ENCODE measurements at places on chromosomes 5 and 9.

DNA sequence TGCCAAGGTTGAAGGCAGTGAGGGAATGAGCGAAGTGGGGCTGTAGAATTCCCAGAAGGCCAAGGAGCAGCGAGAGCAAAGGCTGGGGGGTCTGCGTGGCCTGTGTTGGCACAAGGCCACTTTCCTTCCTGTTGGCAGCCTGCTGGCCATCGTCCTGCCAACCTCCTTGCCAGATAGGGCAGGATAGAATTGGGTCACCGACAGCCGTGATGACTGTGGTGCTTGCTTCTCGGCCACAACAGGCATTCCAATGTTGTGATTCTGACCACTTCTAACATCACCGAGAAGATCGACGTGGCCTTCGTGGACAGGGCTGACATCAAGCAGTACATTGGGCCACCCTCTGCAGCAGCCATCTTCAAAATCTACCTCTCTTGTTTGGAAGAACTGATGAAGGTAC lies 18.9 kb downstream of the TRIP13 start:
- no peak for DNase-seq

- DNase-seq = no peak
Observed at GRCh38 chr5:118592229-118593002, 395.9 kb downstream of the DTWD2 start.

DNA sequence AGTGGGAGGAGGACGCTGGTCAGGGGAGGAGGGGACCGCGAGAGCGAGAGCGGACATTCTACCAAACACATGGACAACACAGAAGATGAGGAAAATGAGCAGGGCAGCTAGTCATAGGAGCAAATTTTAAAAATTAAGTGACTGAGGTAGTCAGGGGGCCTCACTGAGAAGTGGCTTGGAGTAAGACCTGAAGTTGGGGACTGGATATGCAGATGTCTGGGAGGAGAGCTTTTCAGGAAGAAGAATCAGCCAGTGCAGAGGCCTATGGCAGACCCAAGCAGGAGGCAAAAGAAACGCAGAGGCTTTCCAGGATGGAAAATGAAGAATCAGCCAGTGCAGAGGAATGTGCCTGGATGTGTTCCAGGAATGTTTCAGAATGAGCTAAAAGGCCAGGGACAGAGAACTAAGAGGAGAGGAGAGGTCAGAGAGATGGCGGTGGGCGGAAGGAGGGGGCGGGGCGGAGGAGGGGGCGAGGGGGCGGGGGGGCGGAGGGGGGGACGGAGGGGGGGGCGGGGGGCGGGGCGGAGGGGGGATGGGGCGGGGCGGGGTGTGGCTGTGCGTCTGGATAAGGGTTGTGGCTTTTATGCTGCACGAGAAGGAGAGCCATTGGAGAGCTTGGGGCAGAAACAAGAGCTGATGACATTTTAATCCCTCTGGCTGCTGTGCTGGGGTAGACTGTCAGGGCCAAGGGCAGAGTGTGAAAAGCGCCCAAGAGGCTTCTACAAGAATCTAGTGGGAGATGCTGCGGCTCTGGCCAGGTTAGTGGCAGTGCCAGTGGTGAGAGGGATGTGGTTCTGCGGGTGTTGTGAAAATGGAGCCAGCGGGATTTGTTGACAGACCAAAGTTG lies 129.6 kb downstream of the KCNIP1 start:
- no peak for DNase-seq

DNA sequence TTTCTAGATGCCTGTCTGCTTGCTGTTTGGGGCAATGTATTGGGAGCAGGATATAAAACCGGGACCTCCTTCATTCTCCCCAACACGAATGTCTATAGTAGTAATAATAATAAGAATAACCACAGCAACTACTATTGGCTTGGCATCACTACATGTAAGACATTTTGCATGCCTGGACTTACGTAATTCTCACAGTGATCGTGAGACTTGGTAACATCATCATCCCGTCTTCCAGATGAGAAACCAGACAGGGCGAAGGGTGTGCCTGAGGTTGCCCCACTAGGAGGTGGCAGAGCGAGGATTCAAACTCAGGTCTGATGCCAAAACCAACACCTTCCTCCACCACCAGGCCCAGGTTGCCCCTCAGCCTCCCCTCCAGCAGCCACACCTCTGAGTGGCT lies 185.1 kb downstream of the RGS3 start:
- DNase-seq = no peak

GRCh38 chr9:116877072-116877471 lies 190.0 kb downstream of the TRIM32 start:
- DNase-seq = no peak

- DNase-seq = no peak
Observed at GRCh38 chr5:55427157-55427556, 107.6 kb downstream of the PLPP1 start.

GRCh38 chr9:35690614-35691333 lies 1.0 kb upstream of the TPM2 start:
- peak; percentile 54 for DNase-seq

DNA sequence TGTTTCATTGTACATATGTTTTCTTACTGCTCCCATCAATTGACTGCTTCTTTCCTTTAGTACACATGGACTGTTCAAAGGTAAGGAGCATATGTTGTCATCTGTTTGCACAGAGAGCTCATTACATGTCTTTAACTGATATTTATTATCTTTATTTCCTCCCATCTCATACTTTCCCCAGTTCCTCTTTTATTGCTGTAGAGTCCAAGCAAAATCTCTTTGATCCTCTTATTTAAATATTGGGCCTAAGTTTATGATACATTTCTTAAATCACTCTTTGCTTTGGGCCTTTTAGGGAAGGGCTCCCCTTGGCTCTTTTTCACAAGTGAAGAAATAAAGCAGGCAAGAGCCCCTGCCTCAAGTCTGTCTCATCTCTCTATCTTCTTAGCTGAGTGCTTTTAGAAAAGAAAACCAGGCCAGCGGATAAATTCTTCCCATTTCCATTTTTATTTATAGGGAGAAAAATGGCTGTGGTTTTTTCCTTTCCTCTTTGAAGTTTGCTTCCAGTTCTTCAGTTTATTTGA lies 152.4 kb downstream of the DOCK2 start:
- DNase-seq = no peak

DNA sequence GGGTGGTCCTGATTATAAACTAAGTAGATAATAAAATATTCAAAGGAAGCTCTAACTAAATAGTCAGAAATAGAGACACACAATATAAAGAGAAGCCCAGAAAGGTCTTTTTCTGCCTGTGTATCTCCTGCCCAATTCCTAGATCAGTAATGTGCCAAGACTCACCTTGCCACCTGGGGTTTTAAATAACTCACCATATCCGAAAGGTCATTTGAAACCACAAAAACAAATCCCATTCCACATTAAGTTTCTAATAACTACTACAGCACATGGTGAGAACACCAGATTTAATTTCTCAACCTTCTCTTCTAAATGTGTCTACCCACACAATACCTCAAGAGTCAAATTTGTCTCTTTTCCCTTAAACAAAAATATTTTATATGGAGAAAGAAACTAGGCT lies 75.2 kb downstream of the ZNF608 start:
- no peak for DNase-seq

DNA sequence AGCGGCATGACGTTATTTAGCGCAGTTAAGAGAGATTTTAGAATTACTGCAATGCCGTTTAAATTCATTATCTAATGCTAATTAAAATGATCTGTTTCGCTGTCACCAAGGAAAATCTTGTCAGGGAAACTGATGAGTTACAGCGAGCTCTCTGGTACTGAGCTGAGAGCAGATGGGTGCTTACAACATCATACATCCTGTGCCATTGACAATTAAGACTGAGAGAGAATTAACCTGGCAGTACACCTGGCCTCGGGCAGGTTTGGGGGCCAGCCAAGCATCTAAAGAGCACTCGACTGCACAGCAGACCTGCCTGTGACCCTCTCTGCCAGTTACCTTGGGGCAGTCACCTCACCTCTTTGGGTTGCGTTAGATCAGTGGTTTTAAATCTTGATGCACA lies 55.0 kb downstream of the PUM3 start:
- DNase-seq = no peak

- DNase-seq = no peak
Observed at GRCh38 chr5:168467755-168468330, 18.4 kb upstream of the RARS1 start.

DNA sequence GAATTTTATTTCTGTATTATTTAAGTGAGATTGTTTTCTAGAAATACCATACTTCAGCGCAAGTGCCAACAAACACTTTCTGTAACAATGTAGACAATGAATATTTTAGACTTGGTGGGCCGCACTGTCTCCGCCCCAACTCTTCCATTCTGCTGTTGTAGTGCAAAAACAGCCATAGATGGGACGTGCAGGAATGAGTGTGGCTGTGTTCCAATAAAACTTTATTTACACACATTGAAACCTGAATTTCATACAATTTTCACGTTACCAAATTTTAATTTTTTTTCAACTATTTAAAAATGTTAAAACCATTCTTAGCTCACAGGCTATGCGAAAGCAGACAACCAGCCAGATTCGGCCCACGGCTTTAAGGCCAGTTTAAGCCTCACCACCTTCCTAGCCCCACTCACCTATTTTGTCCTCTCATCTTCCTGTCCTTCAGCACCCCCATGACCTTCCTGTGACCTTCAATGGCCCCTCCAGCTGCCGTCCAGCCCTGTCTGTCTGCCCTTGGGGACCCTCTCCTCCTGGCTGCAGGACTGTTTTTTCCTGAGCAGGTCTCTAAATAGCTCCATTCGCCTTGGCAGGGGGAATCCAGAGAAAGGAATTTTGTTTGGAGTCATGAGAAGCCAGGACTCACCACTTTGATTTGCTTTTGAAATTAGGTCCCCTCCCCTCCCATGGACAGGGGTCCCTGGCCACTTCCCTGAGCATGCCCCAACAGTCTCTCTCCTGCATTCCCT lies 11.2 kb upstream of the ANXA6 start:
- DNase-seq = no peak

DNA sequence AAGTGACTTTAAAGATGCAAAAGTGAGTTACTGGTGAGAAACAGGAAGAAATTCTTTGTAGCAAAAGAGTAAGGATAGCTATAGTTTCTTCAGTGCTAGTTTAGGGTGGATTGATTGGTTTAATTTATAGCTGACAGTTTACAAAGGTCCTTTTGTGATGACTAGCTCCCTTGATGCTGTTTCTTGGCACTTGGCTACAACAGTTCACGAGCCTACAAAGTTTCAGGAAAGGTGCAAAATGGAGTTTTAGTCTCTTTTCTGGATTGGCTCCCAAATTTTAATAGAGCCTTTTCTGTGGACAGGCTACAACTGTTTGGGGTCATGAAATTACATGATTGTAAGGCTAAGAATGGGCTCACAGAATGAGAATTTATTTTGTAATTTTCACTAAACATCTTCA lies 40.9 kb upstream of the BNIP1 start:
- DNase-seq = no peak

DNA sequence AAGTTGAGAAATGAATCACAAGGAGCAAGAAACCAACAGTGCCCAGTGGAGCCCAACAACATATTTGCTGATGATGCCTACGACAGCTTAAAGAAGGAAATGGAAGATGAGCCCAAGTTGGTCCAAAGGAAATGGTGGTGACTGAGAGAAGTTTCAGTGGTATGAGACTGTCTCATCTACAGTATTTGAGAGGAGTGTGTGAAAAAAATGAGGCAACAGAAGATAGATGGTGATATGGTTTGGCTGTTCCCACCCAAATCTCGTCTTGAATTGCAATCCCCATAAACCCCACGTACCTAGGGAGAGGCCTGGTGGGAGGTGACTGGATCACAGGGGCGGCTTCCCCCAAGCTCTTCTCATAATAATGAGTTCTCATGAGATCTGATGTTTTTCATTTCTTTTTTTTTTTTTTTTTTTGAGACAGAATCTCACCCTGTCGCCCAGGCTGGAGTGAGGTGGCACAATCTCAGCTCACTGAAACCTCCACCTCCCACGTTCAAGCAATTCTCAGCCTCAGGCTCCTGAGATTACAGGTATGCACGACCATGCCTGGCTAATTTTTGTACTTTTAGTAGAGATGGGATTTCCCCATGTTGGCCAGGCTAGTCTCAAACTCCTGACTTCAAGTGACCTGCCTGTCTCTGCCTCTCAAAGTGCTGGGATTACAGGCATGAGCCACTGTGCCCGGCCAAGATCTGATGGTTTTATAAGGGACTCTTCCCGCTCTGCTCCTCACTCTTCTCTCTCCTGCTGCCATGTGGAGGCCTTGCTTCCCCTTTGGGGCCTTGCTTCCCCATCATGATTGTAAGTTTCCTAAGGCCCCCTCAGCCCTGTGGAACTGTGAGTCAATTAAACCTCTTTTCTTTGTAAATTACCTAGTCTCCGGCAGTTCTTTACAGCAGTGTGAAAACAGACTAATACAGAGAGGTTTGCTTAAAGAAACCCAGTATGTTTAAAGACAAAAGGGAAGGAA lies 30.2 kb downstream of the EFCAB9 start:
- DNase-seq = peak; percentile 72

- DNase-seq = no peak
Observed at GRCh38 chr5:151007430-151008209, 12.8 kb upstream of the GPX3 start.

GRCh38 chr9:92679413-92680165 lies 9.7 kb upstream of the IPPK start:
- no peak for DNase-seq

- no peak for DNase-seq
Observed at GRCh38 chr5:111942661-111943401, 185.8 kb upstream of the NREP start.

DNA sequence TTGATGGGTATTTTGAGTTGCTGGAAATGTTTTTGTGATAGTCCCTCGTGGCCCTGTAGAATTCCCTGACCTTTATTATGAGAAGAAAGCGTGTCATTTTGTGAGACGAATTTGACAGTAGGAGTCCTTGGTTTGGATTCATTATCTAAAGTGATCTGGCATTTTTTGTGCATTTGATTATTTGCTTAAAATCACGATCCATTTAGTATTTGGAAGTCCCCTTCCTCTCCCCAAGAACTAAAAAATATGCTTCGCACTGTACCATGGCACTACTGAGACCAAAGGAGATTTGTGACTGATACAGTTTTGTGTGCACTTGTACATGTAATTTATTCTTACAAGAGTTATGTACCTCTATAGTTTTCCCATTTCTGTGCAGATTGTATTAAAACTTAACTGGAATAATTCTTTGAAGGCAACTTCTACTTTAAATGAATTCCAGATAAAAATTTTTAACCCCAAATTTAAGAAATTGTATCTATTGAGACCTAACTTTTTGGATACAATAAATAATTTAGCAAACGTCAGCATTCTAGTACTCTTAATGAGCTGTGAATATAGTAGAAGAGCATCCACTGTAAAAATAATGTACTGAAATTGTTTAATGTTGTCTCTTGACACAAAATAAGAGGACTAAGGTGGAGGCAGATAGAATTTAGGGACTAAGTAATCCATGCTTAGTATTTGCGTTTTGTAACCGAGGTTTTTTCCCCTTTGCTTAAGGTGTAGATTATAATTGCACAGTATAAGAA lies 2.1 kb downstream of the MAP3K1 start:
- no peak for DNase-seq

DNA sequence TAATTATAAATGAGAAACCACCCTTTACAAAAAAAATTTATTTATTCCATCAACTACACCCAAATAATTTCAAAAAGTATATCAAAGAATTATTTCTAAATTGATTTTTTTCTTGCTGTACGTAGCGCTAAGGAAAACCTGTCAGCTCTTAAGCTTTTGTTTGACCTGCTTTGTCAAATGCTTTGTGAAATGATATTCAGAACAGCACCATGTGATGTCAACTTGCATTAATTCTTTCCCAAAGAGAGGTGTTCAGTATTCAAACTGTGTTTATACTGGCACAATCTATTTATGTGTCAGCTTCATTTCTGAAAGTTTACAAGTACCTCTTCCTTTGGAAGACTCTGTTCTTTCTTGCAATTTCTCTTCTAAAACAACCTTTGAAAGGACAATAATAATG lies 12.0 kb upstream of the ARSB start:
- DNase-seq = no peak

GRCh38 chr5:51810592-51810991 lies 427.3 kb downstream of the ISL1 start:
- no peak for DNase-seq

- DNase-seq = no peak
Observed at GRCh38 chr9:127697575-127697974, 9.2 kb upstream of the CFAP157 start.

Data from stimulated activated CD8-positive, alpha-beta memory T cell treated with anti-CD3 and anti-CD28 coated beads, Interleukin-4, amount 100 ng/mL, for 48 hours (primary cell).